ELR (cell line): ENCODE measurements at places on chromosomes 16 and 17.

GRCh38 chr17:56826611-56827414, 6.9 kb downstream of the C17orf67 start:
- no peak for DNase-seq

DNA sequence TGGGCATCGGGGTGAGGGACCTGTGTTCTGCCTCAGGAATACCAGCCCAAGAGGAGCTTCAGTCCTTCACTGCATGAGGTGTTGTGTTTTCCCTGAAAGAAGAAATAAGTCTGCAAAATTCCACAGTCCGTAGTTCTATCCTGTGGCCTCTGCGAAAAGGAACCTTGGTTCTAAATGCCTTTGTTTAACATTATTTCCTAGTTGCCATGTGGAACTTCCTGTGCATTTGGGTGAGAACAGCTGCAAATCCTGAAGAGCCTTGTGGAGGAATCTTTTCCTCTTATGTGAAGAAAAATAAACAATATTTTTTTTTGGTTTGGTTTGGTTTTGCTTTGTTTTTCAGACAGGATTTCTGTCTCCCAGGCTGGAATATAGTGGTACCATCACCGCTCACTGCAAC, 9.8 kb downstream of the PSKH1 start:
- no peak for DNase-seq

DNA sequence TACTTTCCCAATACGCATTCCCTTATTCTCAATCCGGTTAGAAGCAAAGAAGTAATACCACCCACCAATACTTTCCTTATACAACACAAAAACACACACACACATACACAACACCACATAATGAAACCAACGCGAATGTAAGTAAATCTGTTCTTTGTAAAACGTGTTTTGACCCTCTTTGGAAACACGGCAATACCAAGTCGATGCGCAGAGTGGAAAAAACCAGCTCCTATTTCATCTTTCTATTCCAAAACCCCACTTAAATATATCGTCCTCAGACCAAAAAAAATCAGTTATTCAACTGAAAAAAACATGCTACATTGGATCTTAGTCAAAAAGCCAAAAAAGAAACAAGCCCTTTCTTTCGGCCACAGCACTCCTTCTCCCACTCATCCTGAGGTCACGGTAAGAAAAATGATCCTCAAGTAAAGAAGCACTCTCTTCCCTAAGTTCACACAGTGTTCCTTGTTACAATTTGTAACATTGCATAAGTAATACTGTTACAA, 31.0 kb upstream of the ARL4D start:
- DNase-seq: peak; percentile 100

DNA sequence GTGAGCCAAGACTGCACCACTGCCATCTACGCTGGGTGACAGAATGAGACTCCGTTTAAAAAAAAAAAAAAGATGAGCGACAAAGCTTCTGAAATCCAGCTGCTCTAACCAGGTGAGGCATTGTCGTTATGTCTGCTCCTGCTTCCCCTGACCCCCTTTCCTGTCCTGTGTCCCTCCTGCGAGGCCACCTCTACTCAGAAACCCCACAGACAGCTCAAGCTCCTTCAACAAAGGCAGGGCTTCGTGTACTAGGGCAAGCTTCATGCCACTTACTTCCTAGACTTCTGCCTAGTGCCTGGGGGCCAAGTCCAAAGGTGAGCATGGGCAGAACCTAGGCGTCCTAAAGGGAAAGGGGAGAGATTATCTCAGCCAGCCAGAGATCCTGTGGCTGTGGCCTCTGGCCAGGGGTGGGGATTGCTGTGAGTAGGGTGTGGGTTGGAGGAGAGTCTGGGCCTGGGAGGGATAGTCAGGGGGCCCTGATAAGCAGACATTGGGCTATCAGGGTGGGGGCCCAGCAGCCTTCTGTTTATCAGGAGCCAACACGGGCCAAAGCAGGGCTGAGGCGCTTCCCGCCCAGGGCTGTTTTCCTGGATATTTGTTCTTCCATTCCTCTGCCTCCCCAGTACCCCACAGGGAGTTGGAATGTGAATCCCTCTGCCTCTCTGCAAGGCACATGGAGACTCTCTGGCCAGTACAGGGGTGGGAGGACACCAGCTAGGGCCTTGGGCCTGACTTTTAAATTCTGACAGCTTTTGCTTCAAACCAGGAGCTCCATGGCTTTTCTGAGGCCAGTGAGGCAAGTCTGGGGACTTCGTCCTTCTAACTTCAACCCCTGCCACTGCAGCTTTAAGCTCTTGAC, 10.4 kb downstream of the ERAL1 start:
- DNase-seq: no peak

DNA sequence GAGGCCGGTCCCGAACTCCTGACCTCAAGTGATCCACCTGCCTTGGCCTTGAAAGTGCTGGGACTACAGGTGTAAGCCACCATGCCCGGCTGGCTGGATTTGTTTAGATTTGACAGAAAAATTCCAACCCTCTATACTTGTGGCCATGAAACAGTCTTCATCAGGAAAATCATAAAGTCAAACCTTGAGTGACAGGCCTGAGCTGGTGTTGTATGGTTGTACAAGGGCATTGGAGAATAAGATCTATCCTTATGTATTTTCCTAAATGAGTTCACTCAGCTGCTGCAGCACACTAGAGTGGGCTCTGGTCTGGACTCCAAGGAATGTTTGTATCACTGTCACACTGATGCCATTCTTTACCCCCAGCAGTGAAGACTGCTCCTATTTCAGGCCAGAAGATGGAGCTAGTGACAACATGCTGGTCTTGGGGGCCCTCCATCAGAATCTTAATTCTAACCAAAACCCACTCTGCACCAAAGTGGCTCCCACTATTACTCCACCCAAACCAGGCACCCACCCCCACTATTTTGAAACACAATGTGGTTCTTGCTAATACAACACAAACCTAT, 27.4 kb downstream of the SNX11 start:
- DNase-seq: no peak

- DNase-seq: no peak
These were observed 32.4 kb downstream of the STH start for GRCh38 chr17:46031440-46031839.

DNA sequence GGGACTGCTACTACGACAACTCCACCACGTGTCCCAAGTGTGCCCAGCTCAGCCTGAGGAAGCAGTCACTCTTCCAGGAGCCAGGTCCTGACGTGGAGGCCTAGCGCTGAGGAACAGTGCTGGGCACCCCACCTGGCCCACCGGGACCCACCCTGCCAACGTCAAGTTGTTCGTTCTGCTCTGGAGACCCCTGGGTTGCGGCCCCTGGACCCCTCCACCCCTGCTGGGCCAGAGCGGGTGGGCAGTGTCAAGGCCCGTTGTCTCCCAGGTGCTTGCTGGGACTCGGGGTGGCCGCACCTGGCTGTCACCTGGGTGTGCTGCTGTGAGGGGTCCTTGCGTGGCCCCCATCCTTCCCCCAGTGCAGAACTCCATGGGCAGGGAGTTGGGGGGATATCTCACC, 34.4 kb downstream of the CDRT15L2 start:
- DNase-seq: no peak

GRCh38 chr17:75036643-75037268, 10.0 kb downstream of the ATP5PD start:
- DNase-seq: peak; percentile 5

GRCh38 chr16:52470585-52470984, 76.4 kb downstream of the TOX3 start:
- no peak for DNase-seq

DNA sequence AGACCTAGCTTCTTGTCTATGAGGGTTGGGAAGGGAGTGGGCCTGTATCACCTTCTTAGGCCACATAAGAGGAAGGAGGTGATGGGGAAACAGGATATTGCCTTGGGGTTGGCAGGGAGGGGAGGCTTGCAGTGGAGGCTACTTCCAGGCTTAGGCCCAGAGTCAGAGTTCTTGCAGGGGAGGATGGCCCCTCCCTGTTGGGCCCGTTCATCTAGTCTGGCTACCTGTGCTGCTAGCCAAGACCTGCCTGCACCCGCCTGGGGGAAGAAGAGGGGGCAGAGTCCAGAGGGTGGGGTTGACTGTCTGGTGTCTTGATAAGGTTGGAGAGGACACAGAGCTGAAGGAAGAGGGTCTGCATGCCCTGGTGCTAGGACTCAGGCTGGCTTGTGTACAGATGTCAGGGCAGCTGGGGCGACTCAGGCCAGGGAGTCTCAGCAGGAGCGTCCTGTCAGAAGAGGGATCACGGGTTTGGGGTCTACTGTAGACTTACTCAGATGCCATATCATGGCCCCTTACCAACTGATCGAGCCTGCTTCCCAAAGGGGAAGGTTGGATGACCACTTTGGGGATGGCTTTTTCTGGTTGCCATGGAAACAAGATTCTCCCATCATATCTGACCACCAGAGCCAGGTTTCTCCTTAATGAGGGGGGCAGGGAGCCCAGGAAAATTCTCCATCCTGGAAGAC, 5.3 kb downstream of the KDM6B start:
- no peak for DNase-seq

DNA sequence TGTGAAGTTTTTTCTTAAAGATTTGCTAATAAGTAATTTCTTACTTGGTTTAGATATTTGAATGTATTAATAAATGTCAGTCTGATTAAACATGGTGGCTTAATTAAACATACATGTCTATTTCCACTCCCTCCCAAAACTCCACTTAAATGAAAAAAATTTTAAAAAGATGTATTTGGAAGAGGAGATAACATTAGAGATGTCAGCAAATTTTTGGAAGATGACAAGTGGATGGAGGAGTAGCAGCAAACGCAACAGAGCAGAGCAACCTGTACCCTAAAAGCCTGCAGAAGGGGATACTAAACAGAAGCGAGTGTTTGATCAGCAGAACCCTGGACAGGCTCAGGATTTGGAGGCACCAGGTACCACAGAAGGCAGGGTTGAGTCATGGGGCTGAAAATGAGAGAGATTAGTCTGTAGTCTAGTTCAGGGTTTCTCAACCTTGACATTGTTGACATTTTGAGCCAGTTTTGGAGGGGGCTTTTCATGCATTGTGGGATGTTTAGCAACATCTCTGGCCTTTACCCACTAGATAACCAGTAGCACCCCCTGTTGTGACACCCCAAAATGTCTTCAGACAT, 17.8 kb downstream of the LUC7L3 start:
- DNase-seq: no peak

GRCh38 chr16:2838928-2839327, 8.8 kb downstream of the ZG16B start:
- peak; percentile 85 for DNase-seq

DNA sequence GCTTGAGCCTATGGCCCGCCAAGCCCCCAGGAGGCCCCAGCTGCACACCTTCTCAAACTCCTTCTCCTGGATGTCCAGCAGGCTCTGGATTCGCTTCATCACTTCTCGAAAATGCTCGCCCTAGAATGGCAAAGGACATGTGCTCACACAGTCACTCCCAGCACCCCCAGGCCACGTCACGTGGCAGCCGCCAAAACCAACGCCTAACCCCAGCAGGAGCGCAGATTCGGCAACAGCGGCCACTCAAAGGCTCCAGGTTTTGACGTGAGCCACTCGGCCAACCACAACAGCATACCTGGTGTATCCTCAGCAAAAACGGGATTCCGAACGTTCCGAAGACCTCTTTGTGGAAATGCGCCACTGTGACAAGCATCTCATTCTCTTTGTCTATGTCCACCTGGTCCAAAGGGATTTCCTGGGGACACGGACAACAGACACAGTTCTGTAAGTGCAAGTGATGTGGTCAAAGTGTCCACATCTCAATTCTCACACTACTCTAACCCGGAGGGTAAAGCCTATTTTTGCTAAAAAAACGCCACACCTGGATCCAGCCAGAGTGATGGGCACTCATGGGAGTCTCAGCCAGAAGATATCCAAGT, 12.7 kb downstream of the LITAFD start:
- DNase-seq: no peak

DNA sequence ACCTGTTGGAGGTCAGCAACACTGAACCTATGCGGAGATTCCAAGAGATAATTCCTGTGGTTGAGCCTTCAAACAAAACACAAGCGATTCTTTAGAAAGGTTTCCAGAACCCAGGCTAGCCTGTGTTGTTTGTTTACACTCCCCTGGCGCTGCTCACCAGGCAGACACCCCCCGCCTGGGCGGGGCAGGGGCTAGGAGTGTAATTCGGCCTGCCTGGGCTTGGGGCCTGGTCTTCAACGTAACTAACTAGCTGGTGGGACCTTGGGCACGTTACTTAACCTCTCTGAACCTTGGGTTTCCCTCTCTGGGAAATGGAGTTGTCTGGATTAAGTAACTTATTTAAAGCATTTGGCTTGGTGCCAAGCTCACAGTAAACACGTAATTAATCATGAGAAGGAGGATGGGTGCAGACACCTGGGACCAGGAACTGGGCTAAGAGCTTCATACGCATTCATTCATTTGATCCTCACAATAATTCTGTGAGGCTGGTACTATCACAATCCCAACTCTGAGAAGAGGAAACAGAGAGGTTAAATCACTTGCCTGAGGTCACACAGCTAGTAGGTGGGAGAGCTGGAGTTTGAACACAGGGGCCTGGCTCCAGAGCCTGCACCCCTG, 7.6 kb upstream of the ARHGAP27 start:
- DNase-seq: no peak

DNA sequence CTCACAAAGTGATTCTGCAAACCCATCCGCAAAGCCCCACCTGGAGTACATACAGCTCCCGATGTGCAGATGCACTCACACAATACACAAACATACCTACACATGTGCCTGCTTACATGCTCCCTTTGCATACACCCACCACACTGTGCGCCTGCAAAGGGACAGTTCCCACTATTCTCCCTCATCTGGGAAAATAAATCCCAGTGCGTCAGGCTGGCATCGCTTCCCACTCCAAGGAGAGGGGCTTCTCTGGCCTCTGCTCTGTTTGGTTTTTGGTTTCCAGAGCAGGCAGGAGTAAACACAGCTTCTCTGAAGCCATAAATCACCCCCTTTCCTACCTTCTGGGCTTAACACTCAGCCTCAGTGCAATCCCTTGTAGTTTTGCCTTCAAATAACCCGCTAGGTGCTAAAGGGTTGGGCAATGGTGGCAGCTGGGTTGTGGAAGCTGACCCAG, 14.7 kb downstream of the HOXB4 start:
- no peak for DNase-seq

DNA sequence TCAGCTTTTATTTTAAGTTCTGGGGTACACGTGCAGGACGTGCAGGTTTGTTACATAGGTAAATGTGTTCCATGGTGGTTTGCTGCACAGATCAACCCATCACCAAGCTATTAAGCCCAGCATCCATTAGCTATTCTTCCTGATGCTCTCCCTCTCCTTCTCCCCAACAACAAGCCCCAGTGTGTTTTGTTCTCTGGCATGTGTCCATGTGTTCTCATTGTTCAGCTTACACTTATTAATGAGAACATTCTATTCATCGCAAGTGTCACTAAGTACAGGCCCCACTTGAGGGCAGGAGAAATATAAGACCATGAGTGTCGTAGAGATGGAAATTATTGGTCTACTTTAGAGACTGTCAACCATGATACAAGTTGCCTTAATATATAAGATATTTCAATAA, 615.1 kb downstream of the CDH8 start:
- no peak for DNase-seq

DNA sequence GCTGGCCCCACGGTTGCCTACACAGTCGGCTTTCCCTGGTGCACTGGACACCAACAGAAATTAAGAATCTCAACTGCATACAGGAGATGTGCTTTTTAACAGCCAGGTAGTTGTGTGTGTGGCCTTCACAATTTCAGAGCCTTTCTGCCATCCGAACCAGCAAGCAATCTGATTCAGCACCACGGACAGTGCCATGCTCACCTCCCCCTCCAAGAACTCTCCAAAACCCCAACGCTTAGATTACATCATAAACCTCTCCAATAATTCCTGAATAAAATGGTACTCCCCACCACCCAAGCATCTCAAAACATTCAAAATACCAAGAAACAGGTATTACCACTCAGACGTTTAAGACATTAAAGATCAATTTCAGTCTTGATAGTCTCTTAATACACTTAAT, 31.8 kb downstream of the USP7 start:
- peak; percentile 40 for DNase-seq

GRCh38 chr17:73647301-73647695, 3.1 kb upstream of the SDK2 start:
- DNase-seq: no peak
